T-helper 22 cell (primary cell): ENCODE measurements at places on chromosomes 3 and 15.

DNA sequence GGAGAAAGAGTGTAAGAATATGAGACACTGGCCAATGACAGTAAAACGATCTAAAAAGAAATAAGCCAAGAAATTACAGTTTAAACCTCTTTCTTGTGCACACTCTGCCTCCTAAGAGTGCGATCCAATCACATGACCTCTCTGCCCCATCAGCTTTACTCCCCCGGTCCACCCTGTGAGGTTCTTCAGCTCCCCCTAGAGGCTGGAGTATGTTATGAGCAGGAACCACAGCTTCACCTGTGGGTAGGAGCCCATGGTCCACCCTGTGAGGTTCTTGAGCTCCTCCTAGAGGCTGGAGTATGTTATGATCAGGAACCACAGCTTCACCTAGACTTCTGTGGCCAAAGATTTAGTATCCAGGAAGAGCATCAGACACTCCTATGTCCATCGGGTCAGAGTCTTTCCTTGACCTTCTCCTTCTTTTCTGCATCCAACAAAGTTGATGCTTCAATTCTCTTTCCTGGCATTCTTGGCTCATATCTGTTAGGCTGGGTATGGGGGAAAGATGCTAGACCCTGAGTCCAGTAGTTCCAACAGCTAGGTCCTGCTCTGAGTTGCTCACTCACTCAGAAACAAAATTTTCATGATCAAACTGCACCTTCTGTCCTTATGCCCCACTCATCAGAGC lies 164.0 kb downstream of the MINAR1 start:
- no peak for DNase-seq

GRCh38 chr3:115792206-115792955 lies 169.1 kb downstream of the GAP43 start:
- peak; percentile 16 for DNase-seq

DNA sequence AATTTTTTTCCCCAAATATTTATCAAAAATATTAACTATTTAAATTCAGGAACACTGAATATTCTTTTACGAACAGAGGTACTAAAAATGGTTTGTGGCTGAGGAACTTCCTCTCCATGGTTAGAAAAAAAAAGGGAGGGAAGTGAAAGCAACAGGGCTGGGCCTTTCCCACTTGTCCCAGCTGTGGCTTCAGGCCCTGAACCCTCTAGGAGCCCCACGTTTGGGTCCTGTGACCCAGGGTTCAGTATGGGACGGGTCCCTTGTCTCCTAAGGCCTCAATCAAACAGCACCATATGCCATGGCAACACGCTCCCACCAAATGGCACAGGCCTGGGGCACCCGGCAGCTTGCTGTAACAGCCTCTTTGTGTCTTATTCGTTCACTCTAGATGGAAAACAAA lies 32.4 kb downstream of the POC1A start:
- DNase-seq: no peak

- no peak for DNase-seq
These were observed 4.4 kb upstream of the FOXB1 start for GRCh38 chr15:59999612-60000112.

DNA sequence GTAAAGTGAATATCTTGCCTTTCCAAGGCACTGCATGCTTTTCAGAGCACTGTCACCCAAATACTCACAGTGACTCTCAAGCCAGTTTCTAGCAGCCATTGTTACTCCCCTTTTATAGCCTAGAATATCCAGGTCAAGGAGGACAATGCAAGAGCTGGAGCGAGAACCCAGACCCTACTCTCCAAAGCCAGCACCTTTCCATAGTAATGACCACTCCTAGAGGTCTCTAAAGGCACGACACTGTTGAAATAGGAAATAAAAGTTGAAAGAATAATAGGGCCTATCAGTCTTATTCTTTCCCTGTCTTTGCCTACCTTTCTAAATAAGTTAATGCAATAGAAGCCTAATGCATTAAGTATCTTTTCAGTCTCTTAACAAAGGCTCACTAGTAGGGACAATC lies 33.6 kb upstream of the DUT start:
- no peak for DNase-seq

DNA sequence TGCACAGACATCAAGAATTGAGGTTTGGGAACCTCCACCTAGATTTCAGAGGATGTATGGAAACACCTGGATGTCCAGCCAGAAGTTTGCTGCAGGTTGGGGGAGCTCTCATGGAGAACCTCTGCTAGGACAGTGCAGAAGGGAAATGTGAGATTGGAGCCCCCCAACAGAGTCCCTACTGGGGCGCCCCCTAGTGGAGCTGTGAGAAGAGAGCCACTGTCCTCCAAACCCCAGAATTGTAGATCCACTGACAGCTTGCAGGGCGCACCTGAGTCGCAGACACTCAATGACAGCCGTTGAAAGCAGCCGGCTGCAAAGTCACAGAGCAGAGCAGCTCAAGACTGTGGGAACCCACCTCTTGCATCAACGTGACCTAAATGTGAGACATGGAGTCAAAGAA lies 34.6 kb upstream of the EPHA6 start:
- no peak for DNase-seq

DNA sequence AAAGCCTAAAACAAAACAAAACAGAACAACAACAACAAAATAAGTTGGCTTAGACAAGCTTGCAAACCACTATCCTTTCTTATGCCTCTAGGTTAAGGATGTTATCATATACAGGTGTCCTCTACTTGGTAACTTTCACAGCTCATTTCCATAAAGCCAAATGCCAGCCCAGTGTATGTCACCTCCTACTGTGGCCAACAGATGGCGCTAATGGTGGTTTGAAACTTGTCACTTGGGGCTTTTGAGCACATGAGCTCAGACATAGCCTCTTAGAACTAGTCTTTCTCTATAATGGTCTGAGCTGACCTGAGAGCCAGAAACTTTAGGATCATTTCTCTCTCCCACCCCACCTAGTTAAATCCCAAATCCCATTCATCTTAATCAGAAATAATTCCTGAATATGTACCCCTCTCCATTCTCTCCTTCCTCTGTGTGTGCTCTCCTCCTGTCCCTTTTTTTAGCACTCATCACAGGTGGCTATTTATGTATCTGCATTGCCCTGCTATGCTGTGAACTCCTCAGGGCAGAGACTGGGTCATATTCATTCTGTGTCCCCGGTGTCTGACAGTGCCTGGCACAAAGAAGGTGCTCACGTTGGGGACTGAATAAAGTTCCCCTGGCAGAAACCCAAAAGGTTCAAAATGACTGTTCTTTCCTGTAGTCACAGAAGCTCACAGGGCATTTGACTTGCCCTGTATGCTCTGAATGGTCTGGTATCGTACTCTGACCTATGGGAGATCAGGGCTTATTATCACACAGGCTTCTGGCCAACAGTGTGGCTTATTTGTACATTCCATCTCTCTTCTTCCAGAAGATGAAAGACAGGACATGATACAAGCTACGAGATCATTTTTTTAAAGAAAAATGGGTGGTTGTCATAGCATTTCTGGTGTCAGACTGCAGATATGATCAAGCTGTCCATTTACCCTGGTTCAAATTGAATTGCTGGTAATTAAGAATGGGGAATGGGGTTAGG lies 319.3 kb upstream of the AZI2 start:
- DNase-seq: no peak

GRCh38 chr3:36606871-36607765 lies 157.2 kb downstream of the DCLK3 start:
- no peak for DNase-seq

DNA sequence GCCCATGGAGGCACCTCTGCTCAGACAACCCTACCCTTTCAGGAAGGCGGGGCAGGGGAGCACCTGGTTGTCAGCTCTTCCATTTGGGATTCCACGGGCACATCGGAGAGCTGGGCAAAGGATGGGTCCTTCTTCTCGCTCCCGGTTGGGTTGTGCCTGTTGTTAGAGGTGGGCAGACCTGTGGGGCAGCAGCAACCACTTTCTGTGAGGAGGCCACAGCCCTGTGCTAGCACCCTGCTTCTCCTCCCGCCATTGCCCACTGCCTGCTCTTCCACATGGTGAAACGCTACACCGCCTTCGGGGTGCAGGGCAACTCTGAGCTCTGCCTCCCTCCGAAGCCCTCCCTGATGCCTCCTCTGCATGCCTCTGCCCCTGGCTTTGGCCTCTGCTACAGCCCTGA lies 7.0 kb upstream of the HHATL start:
- no peak for DNase-seq

DNA sequence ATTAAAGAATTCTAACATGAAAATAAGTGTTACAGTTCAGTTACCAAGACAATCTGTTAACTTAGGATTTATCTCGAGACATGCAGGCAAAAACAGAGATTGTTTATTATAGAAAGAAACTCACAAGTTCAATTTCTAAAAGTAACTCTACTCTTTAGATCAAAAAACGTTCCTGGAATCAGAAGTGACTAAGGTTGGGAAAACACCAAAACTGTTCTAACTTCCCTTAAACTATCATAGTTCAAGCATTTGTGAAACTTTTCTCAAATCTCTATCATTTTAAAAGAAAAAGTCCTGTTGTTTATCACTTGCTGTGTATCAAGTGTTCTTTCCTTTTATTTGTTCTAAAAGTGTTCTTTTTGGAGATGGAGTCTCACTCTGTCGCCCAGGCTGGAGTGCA lies 8.7 kb downstream of the WDR82 start:
- DNase-seq: no peak

- DNase-seq: no peak
These were observed 51.2 kb downstream of the IL20RB start for GRCh38 chr3:137008976-137009375.

- DNase-seq: no peak
These were observed 179.9 kb upstream of the PFN2 start for GRCh38 chr3:150150633-150151032.

- DNase-seq: no peak
These were observed 27.6 kb downstream of the ARNT2 start for GRCh38 chr15:80431635-80432344.

GRCh38 chr15:35141743-35142471 lies 56.8 kb upstream of the NANOGP8 start:
- DNase-seq: no peak

- DNase-seq: no peak
These were observed 21.4 kb upstream of the KPNA1 start for GRCh38 chr3:122535964-122536631.

DNA sequence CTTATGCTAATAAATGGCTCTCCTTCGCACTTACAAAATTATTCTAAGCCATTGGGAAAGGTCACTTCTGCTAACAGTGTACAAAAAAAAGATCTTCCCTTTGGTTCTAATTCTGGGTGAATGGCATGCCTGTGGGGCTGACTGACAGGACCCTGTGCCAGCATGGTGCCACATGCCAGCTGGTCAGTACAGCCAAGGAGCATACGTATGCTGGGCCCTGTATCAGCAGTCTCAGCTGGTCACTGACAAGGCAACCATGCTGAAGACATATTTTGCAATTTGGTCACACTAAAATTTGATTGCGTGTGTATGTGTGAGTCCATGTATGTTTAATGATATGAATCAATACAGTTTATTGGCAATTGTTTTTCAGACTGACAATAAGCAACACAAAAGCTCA lies 246.1 kb downstream of the TBL1XR1 start:
- no peak for DNase-seq

- no peak for DNase-seq
These were observed 21.6 kb upstream of the GCNT3 start for GRCh38 chr15:59590027-59590426.

DNA sequence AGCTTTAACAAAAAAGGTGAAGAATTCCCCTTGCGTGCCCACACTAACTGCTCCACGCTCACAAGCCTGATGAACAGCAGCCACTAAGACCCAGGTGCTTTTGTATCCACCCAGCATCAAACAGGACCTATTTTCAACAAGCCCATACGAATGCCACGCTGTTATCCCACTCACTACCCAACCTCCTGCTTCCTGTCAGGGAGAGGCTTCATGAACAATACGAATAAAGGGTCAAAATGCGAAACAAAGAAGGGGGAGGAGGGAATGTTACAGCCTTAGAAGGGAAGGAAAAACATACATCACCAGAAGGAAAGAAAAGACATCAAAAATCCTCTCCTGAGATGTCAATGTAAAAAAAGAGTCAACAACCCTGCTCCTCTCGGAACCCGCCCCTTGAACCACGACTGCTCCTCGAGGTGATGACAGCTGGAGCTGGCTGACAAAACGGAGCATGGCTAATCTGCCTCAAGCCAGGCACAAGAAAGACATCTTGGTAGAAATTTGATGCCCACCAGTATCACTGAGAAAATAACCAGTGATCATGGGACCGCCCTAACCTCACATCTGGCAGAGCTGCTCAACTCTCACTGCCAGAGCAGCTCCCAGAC lies 9.7 kb downstream of the ERC2 start:
- DNase-seq: no peak

GRCh38 chr3:133040696-133041523 lies 2.7 kb downstream of the TMEM108 start:
- no peak for DNase-seq

GRCh38 chr15:101183226-101183930 lies 68.5 kb downstream of the CHSY1 start:
- DNase-seq: no peak

DNA sequence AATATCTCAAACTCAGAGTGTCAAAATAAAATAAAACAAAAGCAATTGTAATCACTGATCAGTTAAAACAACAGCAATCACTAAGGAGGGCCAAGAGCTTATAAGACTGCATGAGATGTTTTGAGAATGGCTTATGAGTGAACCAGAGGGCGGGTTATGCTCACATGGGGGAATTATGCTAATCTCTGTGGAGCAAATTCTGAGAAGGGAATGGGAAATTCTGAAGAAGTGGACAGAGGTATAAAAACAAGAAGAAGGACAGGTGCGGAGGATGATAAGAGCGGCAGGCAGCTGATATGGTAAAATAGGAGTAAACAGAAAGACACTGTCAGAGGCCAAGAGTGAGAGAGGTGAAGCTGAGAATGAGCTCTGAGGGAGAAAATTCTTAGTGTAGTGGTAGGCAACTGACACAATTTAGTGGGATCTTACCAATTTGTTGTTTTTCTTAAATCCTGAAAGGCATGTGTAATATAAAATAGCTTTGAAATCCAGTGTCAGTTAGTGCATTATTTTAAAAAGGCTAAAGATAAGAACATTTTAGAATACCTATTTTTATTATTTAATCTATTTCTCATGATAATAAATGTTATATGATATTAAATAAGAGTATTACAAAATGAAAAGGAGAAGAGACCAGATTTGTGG lies 133.8 kb downstream of the SPATA16 start:
- DNase-seq: no peak

DNA sequence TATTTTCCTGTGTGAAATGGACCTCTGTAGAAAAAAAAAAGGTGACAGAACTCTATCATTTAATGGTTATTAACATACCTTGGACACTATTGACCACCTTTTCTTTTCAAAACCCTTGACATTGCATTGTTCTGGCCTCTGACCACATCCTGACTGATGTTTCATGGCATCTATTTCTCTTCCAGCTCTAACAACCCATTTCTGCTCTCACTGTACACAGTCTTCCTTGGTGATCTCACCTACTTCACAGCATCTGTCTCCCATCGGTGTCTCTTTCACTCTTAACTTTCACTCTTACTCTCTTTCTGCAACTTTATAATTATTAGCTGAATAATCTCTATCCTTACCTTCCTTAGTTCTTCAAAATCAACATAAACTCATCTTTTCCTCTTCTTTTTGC lies 217.4 kb upstream of the CD96 start:
- DNase-seq: no peak

- no peak for DNase-seq
These were observed 11.0 kb downstream of the TSPAN3 start for GRCh38 chr15:77059786-77060361.

- DNase-seq: no peak
These were observed 5.9 kb upstream of the TBC1D21 start for GRCh38 chr15:73867426-73867825.
